Hematopoietic multipotent progenitor cell treated with erythropoietin and hydrocortisone succinate and interleukin-3 and kit ligand, for 6 days (in vitro differentiated cells): ENCODE measurements at places on chromosomes 2 and 18.

DNA sequence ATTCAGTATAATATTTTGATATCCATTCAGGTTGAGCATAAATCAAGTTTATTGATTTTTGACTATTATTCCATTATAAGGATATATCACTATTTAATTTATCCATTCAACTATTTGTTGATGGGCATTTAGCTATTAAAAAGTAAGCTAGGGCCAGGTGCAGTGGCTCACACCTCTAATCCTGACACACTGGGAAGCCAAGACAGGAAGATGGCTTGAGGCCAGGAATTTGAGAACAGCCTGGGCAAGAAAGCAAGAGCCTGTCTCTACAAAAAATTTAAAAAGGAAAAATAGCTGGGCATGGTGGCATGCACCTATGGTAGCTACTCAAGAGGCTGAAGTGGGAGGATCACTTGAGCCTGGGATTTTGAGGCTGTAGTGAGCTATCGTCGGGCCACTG lies 183.5 kb downstream of the HNMT start:
- DNase-seq = no peak

GRCh38 chr2:232393556-232393955 lies 13.1 kb upstream of the ALPG start:
- DNase-seq = no peak

GRCh38 chr2:176156807-176157498 lies at the start of gene HOXD3:
HOXD3 (plus strand) TSS chr2:176157307; CDS start chr2:176169115, 11,808 bp downstream.
- no peak for DNase-seq

- no peak for DNase-seq
These were observed 36.3 kb upstream of the TTC21B start for GRCh38 chr2:165989851-165990250.

DNA sequence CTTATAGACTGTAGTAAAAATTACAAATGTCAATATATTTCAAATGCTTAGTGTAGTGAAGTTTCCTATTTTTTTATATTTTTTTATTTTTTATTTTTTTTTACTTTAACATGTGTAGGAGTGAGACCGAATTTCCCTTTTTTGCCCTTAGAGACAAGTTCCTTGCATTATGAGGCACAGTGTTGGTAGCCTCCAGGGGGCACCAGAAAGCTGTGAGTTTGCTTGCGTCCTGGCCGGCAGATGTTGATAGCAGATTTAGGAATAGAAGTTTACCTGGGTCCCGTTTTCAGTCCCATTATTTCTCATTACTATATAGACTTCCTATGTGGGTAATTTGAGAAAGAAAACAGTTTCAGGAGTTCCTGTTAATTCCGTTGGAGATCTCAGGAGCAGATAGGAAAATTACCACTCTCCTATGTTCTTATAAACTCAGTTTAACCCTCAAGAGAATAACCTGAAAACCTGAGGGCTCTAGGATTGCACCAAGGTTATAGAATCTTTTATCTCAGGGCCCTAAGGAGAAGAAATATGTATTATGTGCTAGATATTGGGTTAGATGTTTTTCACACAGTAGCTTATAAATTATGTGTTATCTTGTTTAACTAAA lies 157.5 kb upstream of the SESTD1 start:
- peak; percentile 82 for DNase-seq

GRCh38 chr2:30336978-30337841 lies 105.9 kb downstream of the LBH start:
- peak; percentile 53 for DNase-seq

GRCh38 chr2:120612471-120612870 lies 123.2 kb upstream of the GLI2 start:
- no peak for DNase-seq

- DNase-seq = no peak
These were observed 97.3 kb downstream of the ANKRD12 start for GRCh38 chr18:9233771-9234440.

GRCh38 chr2:120699292-120699691 lies 36.4 kb upstream of the GLI2 start:
- DNase-seq = no peak

GRCh38 chr2:188244383-188244782 lies 47.3 kb upstream of the GULP1 start:
- no peak for DNase-seq

GRCh38 chr2:20135631-20136050 lies 84.2 kb upstream of the LAPTM4A start:
- peak; percentile 79 for DNase-seq

DNA sequence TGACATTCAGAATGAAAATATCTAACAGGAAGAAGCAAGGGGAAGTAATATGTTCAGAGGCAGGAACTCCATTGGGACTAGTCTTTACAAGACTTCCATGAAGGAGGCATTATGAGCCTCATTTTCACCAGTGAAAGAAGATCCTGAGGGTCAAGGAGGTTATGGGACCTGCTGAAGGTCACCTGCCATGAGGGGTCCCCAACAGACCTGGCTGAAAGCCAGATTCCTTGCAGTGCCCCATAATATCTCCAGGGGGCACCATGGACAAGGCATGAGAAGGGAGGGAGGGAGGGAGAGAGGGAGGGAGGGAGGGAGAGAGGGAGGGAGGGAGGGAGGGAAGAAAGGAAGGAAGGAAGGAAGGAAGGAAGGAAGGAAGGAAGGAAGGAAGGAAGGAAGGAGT lies 27.9 kb downstream of the XDH start:
- peak; percentile 14 for DNase-seq

DNA sequence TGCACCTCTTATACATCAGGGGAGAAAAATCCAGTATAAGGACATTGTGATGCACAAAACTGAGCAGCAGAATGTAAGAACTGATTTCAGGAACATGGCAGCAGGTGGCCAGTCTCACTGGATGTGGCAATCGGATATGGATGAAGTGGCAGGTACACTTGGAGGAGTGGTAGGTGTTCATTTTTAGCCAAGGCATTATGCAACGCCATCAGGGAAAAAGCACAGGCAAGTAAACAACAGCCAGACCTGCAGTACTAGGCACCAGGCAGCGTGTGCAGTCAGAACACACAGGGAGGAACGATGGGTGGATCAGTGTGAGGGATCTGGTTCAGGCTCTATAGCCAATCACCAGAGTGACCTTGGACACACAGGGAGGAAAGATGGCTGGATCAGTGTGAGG lies 77.4 kb upstream of the GCFC2 start:
- no peak for DNase-seq

GRCh38 chr2:70472221-70472890 lies 81.3 kb downstream of the TGFA start:
- peak; percentile 56 for DNase-seq

DNA sequence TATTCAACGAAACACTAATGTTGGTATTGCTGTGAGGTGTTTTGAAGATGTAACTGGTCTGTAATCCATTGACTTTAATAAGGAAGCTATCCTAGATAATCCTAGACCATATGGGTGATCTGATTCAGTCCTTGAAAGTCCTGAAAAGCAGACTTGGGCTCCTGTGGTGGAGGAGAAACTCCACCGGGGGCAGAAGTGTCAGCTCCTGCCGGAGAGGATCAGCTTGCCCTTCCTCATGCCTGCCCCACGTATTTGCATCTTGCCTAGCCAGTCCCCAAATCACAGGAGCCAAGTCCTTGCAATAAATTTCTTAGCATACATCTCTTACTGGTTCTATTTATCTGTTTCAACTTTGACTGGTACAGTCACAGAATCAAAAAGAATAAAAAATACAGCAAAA lies 144.2 kb upstream of the DLGAP1 start:
- no peak for DNase-seq
